ENCODE measurements at places on chromosomes 12 and 14.

GRCh38 chr14:77206877-77207389 lies 25.3 kb downstream of the TMEM63C start:
- DNase-seq: no peak

GRCh38 chr12:12645485-12645884 lies 33.8 kb downstream of the CREBL2 start:
- peak; percentile 73 for DNase-seq

- DNase-seq: no peak
Observed at GRCh38 chr12:120539303-120539702, 5.1 kb downstream of the RNF10 start.

GRCh38 chr14:95185767-95186392 lies 28.6 kb upstream of the DICER1 start:
- DNase-seq: no peak

GRCh38 chr12:47591795-47592194 lies 114.0 kb downstream of the RPAP3 start:
- DNase-seq: no peak

- DNase-seq: no peak
Observed at GRCh38 chr12:2324387-2324786, 271.6 kb downstream of the CACNA1C start.

DNA sequence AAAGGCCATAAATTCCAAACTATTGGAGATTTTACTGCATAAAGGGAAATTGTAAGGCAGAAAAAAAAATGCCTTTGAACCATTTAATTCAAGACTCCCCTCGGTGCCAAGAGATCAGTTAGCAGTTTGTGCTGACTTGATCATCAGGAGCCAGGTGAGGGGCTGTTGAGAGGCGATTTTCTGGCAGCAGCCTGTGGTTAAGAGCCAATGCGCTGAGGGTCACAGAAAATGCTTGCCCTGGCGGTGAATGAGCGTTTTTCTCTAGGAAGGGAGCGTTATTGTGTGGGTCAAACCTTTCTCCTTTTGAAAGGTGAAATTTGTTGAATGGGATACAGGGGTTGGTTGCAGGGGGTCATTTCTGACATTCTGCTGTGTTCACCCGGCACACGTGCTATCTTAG lies 4.7 kb downstream of the SRRM4 start:
- DNase-seq: no peak

GRCh38 chr14:23105348-23105824 lies 597 bp upstream of the CIROP start:
- no peak for DNase-seq

DNA sequence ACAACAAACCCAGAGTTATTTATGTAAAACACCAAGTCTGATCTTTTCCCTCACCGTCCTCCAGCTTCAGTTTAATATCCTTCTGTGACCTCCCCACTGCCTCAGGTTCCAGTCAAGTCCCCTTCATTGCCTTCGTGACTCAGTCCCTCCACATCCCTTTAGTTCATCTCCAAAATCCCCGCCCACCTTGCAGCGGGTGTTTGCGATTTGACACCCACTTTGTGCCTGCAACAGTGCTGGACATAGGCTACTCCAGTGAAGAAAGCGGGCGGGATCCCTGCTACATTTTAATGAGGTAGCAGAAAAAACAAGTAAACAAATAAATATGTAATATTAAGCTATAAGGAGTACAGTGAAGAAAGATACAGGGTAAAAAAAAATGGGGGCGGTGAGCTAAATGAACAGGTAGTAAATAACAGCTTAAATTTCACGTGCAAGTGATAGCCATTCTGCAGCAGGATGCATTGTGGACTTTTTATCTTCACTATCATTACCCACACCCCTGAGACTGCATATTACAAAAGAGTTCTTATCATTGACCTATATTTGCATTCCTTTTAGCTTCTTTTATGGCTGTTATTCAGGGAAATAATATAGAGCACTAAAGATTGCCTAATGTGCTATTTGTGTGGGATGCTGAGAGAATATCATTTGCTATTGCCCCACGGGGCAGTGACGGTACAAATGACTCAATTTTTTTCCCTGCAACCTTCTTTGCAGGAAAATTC lies 222.8 kb upstream of the NUDT4 start:
- no peak for DNase-seq

- DNase-seq: no peak
Observed at GRCh38 chr12:45568808-45569207, 160.7 kb upstream of the ARID2 start.

DNA sequence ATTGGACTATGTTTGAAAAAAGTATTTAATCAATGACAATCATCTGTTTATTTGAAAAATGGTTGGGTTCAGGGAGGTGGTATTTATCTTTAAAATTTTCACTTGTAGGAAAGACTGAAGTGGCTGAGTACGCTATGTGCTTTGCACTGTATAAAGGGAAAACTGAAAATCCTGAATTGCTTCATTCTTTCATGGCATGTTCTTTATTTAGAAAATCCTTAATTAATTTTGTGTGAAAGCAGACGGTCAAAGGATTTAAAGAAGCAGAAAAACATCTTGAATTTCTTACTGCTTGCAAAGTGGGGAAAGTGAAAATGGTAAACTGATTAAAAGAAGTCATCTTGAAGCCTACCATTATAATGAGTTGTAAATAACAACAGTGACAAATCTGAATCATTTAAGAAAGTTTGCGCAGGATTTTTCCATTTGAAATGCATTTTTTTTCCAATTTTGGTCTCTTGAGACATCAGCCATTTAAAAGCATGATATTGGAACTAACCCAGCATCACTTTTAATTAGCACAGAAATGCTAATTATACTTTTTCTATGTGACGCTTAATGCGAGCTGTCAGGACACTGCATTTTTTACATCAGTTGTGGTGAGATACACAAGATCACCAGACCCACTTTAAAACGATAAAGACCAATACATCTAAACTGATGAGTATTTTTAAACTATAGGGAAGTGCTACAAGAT lies 169.0 kb downstream of the NEDD1 start:
- DNase-seq: no peak

DNA sequence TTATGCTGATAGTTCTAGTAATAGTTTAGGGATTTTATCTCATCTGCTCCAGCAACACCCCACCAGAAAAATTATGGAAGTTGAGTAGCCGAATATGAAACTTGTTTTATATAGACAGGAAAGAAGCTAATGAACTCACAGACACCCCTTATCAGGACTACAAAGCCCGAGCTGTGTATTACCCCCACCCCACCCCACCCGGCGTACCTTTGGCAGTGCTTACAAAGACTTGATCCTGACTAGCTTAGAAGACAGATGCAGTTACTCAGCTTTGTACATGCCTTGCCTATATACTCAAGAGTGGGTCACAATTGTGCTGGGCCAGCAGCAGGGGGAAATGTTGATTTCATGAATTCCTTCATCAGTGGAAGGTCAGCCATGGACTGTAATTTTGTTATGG lies 22.4 kb downstream of the PROX2 start:
- no peak for DNase-seq

DNA sequence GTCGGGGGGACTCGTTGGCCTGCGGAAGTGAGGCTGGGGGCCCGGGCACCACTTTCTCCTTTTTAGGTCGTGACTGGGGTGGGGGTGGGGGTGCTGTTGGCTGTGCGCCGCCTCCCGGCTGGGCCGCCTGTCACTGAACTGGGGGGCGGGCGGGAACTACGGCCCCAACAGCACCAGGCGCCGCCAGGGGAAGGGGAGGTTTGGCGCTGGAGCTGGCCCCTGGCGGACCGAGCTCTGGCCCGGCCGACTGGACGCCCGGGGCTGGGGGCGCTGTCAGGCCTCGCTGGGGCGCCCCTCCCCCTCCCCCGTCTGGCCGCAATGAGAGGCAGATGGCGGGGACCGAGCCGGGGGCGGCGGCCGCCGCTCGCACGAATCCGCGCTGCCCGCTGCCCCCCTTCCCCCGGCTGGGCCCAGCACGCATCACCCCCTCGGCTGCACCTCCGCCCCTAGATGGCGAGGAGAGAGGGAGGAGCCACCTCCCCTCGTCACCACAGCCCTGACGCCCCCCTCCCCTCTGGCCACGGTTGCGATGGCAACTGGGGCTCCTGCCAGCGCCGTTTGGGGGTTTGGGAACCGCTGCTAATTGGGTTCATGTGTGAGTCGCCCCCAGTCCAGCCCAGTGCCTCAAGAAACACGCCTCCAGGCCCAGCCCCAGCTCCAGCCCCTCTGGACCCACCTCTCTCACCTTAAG lies 723 bp downstream of the NFATC4 start:
- peak; percentile 2 for DNase-seq
